ENCODE measurements at places on chromosomes 4 and X.

DNA sequence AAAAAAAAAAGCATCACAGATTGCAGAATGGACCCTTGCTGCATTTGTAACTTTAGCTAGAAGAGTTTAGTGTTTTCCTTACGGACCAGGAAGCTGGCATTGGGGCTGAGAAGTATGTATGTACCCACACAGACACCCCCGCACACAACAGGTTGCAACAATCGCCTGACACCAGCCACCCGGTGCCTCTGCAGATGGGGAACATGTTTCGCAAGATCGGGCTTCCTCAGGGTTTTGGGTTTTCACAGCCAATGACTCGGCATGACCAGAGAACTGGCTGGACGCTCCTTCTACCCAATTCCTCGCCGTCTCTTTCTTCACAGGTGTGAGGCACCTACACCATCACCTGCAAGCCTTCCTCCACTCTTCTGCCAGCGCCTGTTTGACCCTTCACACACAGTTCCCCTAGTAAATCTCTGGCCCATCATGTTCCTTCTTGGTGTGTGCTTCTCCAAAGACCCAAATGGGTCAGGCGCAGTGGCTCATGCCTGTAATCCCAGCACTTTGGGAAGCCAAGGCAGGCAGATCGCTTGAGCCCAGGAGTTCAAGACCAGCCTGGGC lies 70.4 kb downstream of the DHRSX start:
- no peak for DNase-seq

DNA sequence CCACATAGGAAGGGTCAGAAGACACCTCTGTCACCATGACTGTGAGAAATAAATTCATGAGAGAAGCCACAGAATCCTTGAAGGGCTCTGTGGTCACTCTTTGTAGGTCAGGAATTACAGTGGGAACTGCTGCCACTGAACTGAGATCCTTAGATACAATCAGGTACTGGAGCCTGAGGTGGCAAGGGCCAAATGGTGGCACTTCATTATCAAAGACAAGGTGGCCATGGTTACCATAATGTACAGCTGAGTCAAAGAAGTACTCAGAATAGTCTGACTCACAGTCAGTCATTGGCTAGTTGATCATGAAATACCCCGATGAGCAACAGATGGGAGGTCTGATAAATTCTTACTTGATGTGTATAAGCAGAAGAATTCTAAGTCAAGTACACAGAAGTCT lies 131.9 kb downstream of the RTL3 start:
- no peak for DNase-seq

DNA sequence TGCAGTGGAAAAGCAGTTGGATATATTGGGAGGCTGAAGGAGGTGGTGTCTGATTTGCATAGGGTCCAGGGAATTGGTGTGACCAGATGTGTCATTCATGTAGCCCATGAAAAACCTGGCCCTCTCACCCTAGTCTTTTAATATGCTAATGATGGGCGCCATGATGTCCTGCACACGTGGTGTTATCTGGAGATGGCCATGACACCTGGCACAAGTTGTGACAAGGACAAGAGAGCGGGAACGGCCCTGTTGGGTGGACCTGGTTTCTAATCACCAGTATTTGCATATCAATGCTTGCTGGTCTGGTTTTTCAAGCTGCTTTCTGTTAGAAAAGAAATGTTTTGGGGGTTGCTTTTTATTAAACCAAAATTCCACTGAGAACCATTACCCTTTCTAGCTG lies 87.4 kb downstream of the ZXDA start:
- no peak for DNase-seq

GRCh38 chr4:83197555-83198235 lies 83.2 kb upstream of the PLAC8 start:
- DNase-seq, result peak; percentile 67

- no peak for DNase-seq
Observed at GRCh38 chr4:142875117-142875516, 29.0 kb upstream of the INPP4B start.

- DNase-seq, result no peak
Observed at GRCh38 chr4:52641854-52642563, 17.1 kb downstream of the USP46 start.
